Adrenal gland (tissue), 19 donors: ENCODE measurements at places on chromosomes 4 and X.

DNA sequence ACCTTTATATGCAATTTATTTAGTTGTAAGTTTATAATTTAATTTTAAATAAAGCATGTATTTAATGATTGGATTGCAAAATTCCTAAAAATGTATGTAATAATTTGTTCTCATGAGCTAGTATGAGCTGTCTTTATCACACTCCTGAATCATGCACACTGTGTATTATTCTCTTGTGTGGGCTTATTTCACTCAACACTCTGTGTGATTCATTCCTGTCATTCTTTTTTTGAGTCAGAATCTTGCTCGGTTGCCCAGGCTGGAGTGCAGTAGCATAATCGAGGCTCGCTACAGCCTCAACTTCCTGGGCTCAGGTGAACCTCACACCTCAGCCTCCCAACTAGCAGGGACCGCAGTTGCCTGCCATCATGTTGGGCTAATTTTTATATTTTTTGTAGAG, 123.1 kb upstream of the SLC34A2 start:
- no peaks in the 10 kb centered on the region for H3K36me3 ChIP-seq
- no peaks in the 10 kb centered on the region for H3K27me3 ChIP-seq
- H3K27ac ChIP-seq = no peak overlapping the region
- no peak overlapping the region for H3K4me3 ChIP-seq

DNA sequence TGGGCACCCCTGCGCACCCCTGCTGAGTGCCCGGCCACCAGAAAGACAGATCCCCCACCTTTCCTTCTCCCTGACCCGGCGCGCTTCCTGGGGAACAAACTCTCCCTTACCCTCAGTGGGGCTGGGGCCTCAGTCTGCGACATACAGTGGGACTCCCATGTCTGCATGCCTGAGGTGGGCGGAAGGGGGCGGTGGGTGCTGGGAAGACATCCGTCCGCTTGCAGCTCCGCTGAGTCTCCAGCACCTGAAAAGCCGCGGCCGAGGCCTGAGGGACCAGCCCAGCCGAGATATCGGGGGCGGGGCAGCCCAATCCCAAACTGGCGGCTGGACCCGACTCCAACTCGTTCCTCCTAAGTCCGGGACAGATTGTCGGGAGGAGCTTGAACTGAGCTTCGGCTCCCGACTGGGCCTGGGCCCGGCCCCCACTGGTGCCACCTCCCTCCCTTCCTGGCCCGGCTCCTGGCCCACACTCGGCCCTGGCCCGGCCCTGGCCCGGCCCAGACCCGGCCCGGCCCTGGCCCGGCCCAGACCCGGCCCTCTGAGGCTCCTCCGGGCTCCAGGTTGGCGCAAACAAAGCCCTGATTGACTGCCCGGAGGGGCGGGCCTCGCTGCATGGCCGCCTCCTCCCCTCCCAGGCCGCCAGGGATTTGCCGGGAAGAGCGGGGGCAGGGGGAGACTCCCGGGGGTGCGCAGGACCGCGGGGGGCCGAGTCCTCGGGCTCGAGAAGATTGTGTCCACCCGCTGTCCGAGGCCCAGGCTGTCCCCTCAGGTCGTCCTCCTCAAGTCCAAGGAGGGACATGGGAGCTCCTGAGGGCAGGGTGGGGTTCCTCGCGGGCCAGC, 877 bp upstream of the SLC16A2 start:
- peak overlapping the region; percentile 84 for H3K27ac ChIP-seq
- peaks cover 9% of the 10 kb centered on the region for H3K4me1 ChIP-seq
- DNase-seq = peak; percentile 85
- peaks cover 5% of the 10 kb centered on the region for H3K27me3 ChIP-seq
- H3K36me3 ChIP-seq = no peaks in the 10 kb centered on the region

DNA sequence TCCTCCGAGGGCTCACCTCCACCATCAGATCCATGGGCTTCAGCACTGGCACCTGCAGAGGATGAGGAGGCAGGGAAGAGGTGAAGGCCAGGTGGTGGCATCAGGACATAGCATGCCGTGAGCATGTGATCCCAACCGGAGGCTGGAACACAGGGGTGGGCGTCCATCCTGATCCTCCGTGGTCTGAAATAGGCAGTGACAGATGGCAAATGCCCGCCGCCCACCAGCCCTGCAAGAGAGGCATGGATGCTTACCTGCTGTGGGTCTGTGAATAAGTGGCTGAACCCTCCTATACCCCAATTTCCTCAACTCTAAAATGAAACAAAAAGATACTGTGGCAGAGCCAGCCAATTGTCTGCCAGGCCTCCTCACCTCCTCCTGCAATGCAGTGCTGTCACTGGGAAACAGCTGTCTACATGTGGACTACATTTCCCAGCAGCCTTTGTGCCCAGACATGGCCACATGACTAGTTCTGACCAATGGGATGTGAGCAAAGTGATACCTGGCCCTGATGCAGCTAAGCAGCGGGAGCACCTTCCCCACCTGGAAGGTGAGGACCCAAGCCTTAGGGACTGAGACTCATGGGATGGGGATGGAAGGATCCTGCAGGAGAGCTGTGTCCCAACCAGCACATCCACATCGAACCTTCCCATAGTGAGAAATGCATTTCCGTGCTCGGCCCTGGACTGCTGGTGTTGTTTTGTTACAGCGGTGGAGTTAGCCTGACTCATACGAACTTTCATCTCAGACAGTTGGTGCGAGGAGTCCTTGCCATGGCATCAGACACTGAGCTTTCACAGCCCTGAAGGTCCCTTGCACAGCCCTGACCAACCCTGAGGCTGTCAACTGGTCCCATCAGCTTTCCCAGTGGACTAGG, 99.5 kb downstream of the PPP2R2C start:
- no peaks in the 10 kb centered on the region for H3K36me3 ChIP-seq
- no peak overlapping the region for H3K4me3 ChIP-seq
- no peaks in the 10 kb centered on the region for H3K4me1 ChIP-seq
- no peak overlapping the region for H3K27ac ChIP-seq
- H3K27me3 ChIP-seq = no peaks in the 10 kb centered on the region
- DNase-seq = no peak

- H3K4me1 ChIP-seq = no peaks in the 10 kb centered on the region
- H3K27ac ChIP-seq = peak overlapping the region; percentile 8
- no peak for DNase-seq
- no peaks in the 10 kb centered on the region for H3K27me3 ChIP-seq
- H3K36me3 ChIP-seq = peaks cover 8% of the 10 kb centered on the region
Measured at GRCh38 chrX:13742397-13743176, 8.0 kb downstream of the OFD1 start.

DNA sequence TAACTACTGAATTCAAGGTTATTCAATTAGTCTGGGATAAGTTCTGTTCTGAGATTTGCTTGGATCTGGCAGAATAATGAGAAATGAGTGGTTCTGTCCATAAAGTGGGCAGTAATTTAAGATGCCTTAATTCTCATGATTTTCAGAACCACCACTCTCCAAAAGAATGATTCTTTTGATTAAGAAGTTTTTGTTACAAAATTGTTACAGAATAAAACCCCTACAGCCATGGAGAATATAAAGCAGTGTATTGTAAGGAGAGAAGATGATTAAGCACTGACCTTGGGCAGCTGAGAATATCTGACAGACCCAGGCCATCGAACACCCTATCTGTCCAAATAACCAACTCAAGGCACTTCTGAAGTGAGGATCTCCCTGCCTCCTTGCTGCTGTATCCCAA, 12.4 kb downstream of the AMELX start:
- H3K27me3 ChIP-seq = no peaks in the 10 kb centered on the region
- no peak for DNase-seq
- H3K4me1 ChIP-seq = no peaks in the 10 kb centered on the region
- no peaks in the 10 kb centered on the region for H3K36me3 ChIP-seq

DNA sequence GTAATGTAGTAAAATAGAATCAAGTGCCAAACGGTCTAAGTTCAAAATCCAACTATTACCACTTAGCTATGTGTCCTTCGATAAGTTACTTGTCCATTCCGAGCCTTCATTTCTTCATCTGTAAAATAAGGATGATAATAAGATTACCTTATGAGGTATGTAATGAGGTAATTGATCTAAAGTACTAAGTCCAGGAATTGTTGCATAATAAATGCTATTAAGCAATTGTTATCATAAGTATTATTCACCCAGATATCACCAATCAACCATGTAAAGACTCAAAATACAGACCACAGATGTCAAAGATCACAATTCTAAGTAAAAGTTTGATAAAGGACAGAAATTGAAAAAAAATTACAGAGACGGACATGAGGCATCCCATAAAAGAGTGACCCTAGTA, 168.4 kb upstream of the POU3F4 start:
- no peak for DNase-seq
- no peaks in the 10 kb centered on the region for H3K27me3 ChIP-seq
- H3K4me1 ChIP-seq = no peaks in the 10 kb centered on the region
- no peaks in the 10 kb centered on the region for H3K36me3 ChIP-seq
